Stimulated activated CD4-positive, alpha-beta T cell treated with anti-CD3 and anti-CD28 coated beads, Interleukin-1b, Interleukin-23, amount 100 ng/mL, for 1 hour (primary cell): ENCODE measurements at places on chromosomes 6 and 20.
A peak's percentile ranks its signal among the peaks of the same experiment; 100 is the strongest.

DNA sequence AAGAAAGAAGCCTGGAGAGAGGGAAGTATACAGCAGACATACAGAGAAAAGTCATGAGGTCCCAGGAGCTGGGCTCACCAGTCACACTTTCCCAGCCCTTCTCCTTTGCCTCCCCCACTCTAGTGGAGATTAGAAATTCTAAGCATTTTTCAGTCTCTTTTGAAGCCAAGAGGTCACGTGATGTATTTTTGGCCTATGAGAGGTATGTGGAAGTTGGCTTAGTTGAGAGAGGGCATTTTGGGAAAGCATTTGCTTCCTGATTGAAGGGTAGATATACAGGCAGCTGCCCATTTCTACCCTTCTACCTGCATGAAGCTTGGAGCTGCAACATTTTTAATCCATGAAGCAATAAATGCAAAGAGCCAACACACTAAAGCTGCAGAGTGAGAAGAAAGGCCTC lies 106.0 kb upstream of the TNFAIP3 start:
- no peak for DNase-seq

- DNase-seq, result no peak
Measured at GRCh38 chr6:158816803-158817727, 2.1 kb downstream of the EZR start.

DNA sequence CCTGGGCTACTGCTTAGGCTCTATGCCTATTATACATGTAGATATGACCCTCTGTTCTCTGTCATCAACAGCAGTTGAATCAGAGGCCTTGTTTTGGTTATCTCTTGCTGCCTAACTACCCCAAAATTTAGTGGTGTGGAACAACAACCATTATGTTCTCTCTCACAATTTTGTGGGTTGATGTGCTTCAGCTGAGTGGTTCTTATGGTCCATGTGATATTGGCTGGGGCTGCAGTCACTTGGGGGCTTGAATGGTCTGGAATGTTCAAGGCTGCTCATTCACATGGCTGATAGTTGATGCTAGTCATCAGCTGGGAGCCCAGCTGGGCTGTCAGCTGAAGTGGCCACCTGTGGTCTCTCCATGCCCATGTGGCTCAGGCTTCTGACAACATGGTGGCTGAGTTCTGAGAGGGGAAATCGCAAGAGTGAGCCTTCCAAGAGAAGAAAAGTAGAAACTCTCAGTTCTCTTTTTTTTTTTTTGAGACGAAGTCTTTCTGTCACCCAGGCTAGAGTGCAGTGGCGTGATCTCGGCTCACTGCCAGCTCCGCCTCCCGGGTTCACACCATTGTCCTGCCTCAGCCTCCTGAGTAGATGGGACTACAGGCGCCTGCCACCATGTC lies 47.8 kb downstream of the SHLD1 start:
- DNase-seq, result no peak

DNA sequence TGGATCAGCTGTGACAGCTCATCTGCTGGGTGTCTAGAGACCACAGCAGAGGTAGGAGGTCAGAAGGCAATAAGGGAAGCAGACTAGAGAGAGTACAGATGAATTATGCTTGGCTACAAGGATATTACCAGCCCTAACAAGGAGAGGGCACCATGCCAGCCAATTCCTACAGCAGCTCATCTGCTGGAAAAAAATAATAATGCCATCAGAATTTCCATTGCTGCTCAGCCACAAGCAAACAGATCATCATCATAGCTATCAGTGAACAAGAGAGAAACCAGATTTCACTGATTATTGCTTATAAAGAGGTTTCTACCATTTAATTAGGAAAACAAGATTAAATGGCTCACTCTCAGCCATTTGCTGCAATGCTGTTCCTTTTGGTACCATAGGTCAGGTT lies 66.5 kb downstream of the PSMG4 start:
- DNase-seq, result no peak

DNA sequence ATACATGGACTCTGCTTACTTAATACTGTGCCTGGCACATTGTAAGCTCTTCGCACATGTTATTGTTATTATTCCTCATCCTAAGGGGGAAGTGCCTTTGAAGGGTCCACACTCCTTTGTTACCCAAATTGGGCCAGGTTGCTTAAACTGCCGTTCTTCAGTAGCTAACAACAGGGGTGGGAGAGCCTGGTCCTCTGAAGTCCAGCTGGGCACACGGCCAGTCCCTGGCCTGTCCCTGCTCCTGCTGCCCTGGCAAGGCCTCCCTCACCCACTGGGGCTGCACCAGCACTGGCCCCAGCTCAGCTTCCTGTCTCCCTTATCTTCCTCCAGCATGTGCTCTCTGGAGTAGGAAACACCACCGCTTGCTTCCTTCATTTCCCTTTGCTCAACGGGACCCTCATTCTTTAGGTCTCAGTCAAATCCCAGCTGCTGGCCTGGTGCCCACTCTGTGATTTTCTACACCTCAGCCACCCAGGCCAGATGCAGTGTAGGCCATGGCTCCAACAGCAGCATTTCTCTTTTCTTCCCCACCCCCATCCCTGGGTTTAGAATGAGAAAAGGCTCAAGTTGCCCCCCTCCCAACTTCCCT lies 5.5 kb upstream of the PROCR start:
- DNase-seq, result no peak

- no peak for DNase-seq
Measured at GRCh38 chr6:19279273-19279684, 557.9 kb upstream of the ID4 start.

DNA sequence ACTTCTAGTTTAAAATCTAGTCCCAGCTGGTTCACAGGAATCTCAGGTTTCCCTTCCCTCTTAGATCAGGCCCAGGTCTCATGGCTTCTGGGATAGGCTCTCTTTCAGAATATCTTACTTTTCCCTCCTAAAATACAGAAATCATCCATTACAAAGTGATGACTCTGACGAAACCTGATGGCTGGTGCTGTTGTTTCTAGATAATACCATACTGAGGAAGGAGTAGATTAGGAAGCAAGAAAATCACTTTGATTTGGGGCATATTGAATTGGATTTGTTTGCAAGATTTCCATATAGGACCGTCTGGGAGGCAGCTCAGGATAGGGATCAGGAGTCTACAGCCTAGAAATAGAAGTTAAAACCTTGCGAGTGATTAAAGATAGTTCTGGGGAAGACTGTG lies 3.6 kb downstream of the ZKSCAN3 start:
- DNase-seq, result no peak

GRCh38 chr20:17928633-17929311 lies 39.8 kb downstream of the SNX5 start:
- no peak for DNase-seq

DNA sequence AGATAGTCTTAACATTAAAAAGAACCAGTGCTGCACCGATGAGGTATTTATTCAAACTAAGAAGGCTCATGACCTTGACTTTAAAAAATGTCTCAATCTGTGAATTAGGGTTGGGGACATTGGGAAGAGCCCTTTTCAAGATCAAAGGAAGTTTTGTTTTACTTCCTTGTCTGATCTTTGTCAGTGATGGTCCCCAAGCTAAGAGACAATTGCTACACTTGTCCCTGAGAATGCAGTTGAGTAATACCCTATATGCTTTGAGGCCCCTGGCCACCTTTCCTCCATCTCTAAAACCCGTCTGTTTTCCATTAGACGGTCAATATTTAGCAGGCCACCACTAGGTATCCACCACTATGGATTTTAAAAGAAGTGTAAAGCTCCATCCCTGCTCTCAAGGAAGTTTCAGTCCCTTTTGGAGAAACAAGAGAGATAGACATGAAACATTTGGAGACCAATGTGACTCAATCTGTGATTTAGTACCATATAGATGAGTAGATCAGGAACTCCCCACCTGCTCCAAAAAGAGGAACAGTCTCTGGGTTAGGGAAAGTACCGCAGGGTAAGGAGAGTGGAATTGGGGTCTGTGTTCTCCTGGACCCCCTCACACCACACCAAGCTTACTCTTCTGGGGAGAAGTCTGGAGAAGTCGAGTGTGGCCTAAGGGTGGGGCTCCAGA lies 99.1 kb upstream of the ISM1 start:
- DNase-seq, result no peak

DNA sequence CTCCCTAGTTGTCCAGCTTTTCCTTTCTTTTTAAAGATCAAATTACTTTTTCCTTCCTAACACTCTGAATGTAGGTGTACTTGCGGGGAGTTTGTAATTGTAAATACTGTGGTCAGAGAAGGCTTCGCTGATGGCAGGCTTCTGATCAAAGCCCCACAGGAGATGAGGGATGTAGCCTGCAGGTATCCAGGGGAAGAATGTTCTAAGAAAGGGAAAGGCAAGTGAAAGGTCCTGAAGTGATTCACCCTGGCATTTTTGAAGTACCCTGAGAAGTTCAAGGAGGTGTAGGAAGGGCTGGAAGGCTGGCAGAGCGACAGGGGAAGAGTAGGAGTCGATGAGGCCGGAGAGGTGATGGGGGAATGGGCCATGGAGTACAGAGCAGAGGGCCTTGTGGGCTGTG lies 38.2 kb upstream of the CCN6 start:
- DNase-seq, result no peak

- DNase-seq, result no peak
Measured at GRCh38 chr6:18166312-18167036, 11.3 kb downstream of the KDM1B start.

GRCh38 chr6:125750692-125751333 lies 1.4 kb downstream of the HEY2 start:
- DNase-seq, result no peak

GRCh38 chr6:112041535-112041934 lies 12.4 kb upstream of the CCN6 start:
- no peak for DNase-seq

DNA sequence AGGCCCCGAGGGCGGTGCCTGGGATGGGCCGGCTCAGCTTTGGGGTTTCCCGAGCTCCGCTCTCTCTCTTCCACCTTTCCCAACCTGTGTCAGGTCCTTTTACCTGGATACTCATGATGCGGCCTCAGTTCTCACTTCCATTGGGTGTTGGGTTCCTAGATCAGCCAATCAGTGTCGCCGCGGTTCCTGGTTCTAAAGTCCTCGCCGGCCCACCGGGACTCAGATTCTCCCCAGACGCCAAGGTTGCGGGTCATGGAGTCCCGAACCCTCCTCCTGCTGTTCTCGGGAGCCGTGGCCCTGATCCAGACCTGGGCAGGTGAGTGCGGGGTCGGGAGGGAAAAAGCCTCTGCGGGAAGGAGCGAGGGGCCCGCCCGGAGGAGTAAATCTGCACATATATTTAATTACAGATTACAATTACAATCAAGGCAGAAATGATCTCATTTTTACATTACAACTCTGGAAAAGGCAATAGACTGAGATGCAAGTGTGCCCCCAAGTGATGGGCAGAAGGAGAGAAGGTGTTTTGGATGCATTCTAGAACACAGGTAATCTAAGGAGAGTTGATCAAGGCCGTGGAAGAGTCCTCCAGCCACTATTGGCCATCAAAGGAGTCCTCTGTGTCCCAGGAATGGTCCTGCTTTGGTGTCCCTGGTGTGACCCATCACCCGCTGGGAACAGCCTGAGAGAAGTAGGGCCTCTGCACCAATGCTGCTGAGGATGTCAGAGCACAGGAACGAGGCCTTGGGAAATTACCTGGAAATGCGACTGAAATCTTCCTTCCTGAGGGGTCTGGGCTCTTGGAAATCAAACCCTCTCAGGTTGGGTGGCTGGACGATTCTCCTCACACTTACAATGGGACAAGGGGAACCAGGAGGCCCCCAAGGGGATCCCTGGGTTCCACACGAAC lies 34.7 kb upstream of the MICB start:
- peak; percentile 75 for DNase-seq

GRCh38 chr6:18171871-18172270 lies 16.6 kb downstream of the KDM1B start:
- DNase-seq, result no peak

DNA sequence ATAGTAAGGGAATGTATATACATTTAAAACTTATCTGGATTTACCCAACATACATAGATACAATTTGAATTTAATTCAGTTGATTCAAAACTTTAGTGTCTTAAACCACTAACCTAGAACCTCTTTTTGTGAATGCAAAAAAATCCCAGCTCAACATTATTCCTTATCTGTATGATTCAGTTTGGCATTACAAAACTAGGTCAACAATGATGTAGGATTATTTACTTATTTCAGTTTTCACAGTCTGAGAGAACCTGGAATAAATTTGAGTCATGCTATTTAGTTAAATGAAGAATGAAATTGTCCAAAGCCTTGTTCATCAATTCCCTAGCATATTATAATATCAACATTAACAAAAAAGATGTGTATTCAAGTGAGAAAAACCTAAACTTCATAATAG lies 7.4 kb upstream of the PLCB1 start:
- no peak for DNase-seq

- DNase-seq, result no peak
Measured at GRCh38 chr6:52994031-52994838, 849 bp downstream of the GSTA4 start.

DNA sequence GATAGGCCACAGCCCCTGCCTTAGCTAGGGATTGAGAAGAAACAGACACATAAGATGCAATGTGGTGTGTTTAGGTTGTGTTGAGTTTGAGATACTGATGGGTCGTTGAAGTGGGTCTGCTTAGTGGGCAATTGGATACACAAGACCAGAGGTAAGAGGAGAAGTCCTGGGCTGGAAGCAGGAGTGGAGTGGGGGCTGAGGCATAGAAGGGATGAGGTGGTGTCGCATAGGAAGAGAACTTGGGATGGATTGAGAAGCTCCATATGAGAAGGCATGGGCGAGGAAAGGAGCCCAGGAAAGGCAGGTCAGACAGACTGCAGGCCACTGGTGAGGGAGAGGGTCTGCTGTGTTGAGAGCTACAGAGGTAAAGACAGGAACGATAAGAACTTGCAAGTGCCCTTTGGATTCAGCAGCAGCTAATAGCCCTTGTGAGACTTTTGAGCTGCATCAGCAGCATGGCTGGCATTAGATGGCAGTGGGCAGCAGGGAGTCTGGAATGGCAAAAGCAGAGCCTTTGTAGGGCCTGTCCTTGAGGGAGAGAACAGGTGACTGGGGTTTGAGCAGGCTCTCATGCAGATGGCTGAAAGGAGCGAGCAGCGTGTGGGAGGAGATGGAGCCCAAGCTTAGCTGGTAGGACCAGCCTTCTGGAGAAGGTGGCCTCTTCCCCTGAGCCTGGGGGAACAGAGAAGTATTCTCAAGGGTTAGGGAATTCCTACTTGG lies 33.2 kb downstream of the PLCG1 start:
- no peak for DNase-seq

GRCh38 chr20:53959911-53960578 lies 110.3 kb downstream of the BCAS1 start:
- no peak for DNase-seq

DNA sequence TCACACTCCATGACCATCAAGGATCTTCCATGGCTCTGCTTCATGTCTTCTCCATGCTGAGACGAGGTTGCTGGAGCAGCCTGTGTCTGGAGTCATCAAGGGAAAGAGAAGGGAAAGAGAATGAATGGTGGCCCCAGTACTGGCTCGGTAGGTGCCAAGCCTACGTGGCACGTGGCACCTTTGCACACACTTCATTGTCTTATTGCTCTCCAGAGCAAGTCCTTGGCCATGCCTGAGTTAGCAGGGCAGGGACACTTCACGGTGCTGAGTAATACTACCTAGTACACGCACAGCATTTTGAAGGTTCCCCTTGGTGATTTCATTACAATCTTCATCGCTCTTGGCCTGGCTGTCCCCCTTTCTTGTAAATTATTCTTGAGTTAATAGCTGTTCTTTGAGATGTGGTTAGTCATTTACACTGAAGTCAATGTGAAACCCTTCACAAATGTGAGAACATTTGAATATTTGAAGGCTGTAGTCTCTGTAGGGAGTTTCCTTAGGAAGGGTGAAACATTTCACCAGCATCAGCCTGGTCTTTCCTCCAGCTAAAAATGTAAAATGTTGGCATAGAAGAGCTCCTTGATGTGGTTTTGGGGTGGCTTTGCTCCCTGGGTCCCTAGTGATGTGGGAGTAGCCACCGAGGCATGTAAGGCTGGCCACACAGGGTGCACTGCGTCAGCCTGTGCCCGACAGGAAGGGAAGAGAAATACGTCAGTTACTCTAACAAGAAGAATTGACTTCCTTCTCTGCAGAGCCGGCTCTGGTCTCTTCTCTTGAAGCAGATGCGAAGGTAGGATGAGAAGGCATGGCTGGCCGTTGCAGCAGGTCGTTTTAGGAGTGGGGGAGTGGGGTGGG lies at the start of gene SYTL3:
Gene SYTL3, plus strand, starts transcription at position 766 of the 855 bp plus-strand sequence. CDS start 13,215 bp downstream, outside the sequence.
- DNase-seq, result peak; percentile 51
